ENCODE measurements at places on chromosomes 16 and 17. TPM values are rescaled to one million over a fixed set of nuclear protein-coding genes. Genes with fewer than 3 reads are reported as not detected.

Gene KRT12
- not detected for total RNA-seq

Gene PITPNC1
- 23.2 TPM for total RNA-seq

Gene SPAG5
- 6.0 TPM for total RNA-seq

Gene KCNG4
- total RNA-seq: not detected

Gene GRAP
- 0.13 TPM for total RNA-seq

Gene TEX19
- not detected for total RNA-seq

Gene TMEM204
- total RNA-seq: 18.9 TPM

Gene MLX
- 42.2 TPM for total RNA-seq

Gene ADAP2
- 3.3 TPM for total RNA-seq

Gene MYCBPAP
- total RNA-seq: 1.7 TPM

Gene TRAF4
- 32.4 TPM for total RNA-seq

Measured in smooth muscle cell of the pulmonary artery (primary cell).